ENCODE measurements at places on chromosomes 12 and 14. TPM values are rescaled to one million over a fixed set of nuclear protein-coding genes. Genes with fewer than 3 reads are reported as not detected.

REC8 gene
- 0.91 TPM for total RNA-seq

CACNA2D4 gene
- not detected for total RNA-seq

PSMD9 gene
- 93.2 TPM for total RNA-seq

SOX5 gene
- total RNA-seq = not detected

Data from A172 (cell line).